ENCODE measurements at places on chromosomes 1 and 21.
A peak's percentile ranks its signal among the peaks of the same experiment; 100 is the strongest.

- DNase-seq: peak; percentile 34
Measured at GRCh38 chr1:75615613-75616435, 4.9 kb upstream of the SLC44A5 start.

DNA sequence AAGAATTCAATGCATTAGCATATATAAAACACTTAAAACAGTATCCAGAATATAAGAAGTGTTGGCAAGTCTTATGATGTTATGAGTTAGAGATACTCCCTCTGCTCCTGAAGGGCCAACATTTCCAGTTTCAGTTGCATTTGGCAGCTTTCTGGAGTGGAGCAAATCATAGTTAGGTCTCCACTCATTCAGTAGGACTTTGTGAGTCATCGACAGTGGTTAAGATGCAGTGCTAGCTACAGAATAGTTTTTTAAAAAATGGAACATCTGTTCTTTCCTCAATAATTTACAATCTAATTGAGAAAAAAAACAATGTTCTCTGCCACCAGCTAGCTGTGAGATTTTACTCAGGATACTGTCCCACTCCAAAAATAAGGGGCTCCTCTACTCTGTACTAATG lies 389.1 kb downstream of the HLX start:
- DNase-seq: no peak

DNA sequence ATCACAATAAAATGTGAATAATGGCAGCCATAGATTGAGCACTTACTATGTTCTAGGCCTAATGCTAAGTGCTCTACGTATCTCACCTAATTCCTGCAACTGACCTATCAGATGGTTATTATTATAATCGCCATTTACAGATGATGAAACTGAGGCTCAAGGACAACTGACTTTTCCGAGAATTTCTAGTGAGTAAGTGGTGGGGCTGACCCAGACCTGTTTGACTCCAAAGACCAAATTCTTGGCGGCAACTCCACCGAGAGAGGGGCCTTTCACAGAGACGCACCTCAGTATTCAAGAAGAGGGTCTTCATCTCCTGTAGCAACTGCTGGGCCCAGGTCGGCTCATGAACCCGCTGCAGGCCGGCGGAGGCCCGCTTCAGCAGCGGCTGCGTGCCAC lies 573 bp downstream of the TMEM234 start:
- no peak for DNase-seq

GRCh38 chr1:112298558-112298957 lies 97.5 kb upstream of the CTTNBP2NL start:
- peak; percentile 69 for DNase-seq

DNA sequence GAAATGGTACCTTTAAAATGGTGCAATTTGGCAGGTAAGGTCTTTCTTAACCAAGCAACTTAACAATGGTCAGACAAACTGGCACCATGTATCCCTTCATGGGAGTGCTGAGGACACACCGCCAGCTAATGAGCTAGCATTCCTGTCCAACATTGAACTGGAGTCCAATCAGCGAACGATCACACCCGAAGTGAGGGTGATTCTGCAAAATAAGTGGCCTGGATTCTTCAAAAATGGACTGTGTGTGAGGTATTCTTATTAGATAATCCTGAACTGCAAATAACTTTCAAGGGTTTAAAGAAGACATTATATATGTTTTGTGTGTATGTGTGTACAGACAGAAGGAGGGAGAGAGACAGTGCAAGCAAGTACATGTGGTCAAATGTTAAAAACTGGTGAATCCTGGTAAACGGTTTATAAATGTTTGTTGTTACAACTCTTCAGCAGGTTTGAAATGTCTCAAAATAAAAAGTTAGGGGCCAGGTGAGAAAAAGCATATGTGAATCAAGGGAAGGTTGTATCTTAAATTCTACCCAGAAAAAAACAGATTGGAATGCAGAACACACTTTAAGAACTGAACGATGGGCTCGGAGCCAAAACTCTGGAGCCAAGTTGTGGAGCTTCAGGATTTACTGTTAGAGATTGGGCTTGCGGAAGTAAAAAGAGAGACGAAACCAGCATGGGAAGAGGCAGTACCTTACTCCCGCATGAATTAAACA lies 20.9 kb downstream of the GADD45A start:
- no peak for DNase-seq

- no peak for DNase-seq
Measured at GRCh38 chr1:200037904-200038303, 10.4 kb downstream of the NR5A2 start.

DNA sequence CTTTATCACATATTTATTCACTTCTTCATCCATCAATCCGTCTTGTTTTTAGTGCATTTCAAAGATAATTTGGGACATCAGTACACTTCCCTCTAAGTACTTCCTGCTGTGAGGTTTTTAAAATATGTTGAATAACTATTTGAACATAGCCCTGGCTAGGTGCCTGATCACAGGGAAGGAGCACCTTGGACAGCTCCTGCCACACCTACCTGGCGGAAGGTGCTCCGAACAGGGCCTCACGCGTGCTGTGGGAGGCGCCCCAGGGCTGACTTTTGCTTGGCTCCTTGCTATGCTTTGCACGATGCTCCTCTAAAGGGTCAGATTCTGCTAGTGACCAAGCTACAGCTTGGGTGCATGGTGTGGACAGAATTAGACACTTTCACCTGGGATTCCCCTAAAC lies 4.9 kb upstream of the ATXN7L2 start:
- peak; percentile 80 for DNase-seq

DNA sequence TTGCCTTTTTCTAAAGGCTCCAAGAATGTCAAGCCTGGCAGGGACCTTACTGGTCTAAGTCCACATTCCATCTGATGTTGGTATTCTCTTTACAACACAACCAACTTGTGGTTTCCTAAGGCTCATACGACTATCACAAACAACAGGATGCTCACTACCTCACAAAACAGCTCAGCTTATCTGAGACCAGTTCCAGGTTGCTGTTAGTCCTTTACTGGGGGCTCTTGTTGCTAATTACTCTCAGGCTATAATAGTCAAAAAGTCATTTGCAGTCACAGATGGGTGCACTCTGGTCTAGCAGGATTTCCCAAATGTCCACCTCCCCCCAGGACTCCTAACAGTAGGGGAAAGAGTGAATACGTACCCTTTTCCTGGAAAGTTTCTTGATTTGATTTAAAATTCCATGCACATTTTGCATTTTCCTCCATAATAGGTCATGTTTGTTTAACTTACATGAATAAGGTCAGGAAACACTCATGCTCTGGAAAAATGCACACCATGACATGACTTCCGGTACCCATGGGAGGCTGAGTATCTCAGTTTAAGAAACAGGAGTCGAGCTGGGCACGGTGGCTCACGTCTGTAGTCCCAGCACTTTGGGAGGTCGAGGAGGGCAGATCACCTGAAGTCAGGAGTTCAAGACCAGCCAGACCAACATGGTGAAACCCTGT lies 16.0 kb downstream of the LCK start:
- DNase-seq: peak; percentile 43

DNA sequence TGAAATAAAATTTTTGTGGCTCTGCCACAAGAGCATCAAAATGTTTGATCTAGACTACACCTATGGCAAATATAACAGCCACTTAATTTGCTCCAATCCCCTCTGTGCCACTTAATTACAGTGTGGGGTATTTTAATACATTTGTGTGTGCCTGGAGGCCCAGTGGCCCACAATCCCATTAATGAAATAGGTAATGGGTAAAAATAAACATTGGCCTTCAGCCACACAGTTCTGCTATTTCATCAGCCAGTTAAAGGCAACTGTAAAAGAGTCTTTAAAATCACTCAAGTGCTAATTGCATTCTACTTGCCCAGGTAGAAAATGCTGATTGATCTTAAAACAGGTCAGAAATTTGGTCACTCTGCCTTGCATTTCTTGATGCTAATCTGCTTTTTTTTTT lies 151.6 kb upstream of the UBE2U start:
- DNase-seq: no peak

- DNase-seq: peak; percentile 82
Measured at GRCh38 chr1:100400404-100400803, 48.1 kb downstream of the CDC14A start.

DNA sequence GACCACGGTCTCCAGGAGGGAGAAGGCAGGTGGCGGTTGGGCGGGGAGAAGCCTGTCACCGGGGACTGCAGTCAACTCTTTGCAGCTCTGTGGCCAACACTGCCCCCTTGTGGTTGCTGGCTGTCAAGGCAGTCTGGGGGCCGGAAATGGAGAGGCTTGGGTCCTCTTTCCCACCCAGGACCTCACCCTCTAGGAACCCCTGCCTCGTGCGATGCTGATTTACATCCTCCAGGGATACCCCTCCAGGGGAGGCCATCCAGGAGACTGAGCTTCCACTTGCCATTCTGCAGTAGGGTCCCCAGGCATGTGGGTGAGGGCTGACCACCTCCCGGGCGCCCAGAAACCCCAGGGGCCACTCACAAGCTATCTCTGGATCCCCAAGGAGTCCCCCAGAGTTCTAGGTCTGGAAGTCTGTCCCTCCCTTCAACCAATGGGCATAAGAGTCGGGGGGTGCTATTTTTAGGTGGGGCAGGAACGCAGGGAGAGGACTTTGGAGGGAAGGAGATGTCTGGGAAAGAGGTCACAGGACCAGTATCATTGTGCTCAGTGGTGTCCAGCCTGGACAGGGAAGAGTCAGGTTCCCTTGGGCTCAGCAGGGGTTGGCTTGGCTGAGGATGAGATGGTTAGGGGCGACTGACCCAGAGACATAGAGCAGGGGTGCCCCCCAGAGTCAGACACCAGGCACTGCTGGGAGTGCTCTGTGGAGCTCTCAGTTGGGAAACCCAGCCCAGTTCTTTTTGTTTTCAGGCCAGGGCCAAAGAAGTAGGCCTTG lies 7.1 kb upstream of the GPR61 start:
- DNase-seq: peak; percentile 95

- DNase-seq: no peak
Measured at GRCh38 chr1:174786760-174787159, 213.0 kb upstream of the CACYBP start.

DNA sequence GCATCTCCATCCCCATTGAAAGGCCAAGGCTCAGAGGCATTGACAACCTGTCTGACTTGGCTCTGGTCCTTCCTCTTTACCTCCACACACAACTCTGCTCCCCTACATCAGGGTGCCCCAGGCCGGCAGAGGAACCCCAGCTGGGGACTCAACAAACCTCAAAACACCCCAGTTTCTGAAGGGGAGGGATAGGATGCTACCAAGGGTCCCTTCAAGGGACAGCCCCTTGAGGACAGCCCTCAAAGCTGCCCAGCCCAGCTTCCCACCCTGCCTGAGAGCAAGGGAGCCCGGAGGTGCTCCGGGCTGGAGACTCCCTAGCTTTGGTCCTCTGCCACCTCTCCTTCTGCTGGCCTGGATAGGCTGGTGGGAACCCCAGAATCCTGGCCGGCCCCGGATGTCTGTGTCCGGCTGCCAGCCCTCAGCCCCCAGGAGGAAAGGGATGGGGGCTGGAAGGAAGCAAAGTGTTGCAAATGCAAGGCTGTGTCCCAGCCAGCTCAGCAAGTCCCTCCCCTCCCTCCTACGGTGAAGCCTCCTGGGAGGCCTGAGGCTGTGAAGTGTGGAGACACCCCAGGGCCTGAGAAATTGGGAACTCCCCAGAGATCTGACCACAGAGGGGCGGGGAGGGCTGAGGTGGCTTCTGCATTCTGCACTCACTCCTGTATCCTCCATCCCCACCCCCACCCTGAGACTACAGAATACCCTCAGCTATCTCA lies 1.1 kb upstream of the MARCKSL1 start:
- DNase-seq: peak; percentile 75

DNA sequence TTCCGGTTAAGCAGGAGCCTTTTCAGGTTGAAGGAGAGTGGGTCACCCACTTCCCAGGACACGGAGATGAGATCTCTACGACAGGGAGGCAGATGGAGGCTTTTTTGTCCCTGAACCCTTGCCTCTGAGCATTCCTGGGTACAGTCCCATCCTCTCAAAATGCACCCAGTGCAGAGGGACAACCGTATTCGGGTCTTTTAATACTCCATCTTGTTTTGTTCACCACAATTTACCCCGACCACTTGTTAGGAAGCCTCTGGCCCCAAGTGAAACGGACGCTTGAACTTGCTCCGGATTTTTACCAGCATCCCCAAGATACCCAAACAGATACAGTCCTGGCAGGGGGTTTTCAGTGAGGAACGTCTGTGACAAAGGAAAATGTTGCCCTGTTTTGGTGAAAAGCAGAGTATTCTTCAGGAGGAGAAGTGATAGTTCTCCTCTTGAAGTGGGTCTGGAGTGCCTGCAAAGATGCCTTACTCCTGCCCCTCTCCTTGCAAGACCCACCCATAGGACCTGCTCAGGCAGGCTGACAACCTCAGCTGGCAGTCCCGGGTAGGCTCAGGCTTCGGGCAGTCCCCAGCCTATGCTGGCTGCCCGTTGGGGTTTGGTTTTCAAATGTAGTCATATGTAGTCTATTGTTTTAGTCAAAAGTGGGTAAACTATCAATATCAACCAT lies 669 bp upstream of the ARL8A start:
- peak; percentile 40 for DNase-seq

GRCh38 chr1:228009828-228010775 lies 3.3 kb downstream of the WNT3A start:
- no peak for DNase-seq

- DNase-seq: no peak
Measured at GRCh38 chr1:218402786-218403120, 57.6 kb downstream of the TGFB2 start.

- no peak for DNase-seq
Measured at GRCh38 chr21:28427394-28428022, 565.2 kb downstream of the LTN1 start.

GRCh38 chr1:31623365-31623764 lies 5.9 kb downstream of the HCRTR1 start:
- no peak for DNase-seq

DNA sequence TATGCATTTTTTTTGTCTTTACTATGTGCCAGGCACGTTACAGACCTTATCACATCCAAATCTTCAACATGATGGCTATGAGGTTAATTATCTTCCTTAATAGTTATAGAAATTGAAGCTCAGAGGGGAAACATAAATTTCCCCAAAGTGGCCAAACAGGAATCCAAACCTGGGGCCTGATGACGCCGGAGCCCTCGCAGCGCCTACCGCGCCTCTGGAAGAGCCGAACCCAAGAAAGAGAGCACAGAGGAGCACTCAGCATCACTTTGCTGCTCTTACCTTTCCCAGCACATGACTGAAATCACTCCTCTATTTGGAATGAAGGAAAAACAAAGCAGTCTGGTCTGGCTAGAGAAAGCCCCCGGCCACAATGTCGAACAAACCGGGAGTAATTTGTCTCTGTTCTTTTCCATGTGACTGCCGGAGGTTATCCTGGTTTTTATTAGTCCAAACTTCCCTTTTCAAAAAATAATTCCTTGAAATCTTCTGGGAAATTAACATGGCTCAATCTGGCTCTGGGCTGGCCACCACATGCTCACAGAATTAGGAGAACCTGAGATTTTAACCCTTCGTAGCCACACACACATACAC lies 195.5 kb downstream of the ADSS2 start:
- no peak for DNase-seq

Measured in activated naive CD4-positive, alpha-beta T cell treated with anti-CD3 and anti-CD28 coated beads, Interleukin-2, amount 10 ng/mL, durations not matched to agents 7 days and 5 days (primary cell).